GDM1 (cell line): ENCODE measurements at places on chromosomes 1 and 21.

DNA sequence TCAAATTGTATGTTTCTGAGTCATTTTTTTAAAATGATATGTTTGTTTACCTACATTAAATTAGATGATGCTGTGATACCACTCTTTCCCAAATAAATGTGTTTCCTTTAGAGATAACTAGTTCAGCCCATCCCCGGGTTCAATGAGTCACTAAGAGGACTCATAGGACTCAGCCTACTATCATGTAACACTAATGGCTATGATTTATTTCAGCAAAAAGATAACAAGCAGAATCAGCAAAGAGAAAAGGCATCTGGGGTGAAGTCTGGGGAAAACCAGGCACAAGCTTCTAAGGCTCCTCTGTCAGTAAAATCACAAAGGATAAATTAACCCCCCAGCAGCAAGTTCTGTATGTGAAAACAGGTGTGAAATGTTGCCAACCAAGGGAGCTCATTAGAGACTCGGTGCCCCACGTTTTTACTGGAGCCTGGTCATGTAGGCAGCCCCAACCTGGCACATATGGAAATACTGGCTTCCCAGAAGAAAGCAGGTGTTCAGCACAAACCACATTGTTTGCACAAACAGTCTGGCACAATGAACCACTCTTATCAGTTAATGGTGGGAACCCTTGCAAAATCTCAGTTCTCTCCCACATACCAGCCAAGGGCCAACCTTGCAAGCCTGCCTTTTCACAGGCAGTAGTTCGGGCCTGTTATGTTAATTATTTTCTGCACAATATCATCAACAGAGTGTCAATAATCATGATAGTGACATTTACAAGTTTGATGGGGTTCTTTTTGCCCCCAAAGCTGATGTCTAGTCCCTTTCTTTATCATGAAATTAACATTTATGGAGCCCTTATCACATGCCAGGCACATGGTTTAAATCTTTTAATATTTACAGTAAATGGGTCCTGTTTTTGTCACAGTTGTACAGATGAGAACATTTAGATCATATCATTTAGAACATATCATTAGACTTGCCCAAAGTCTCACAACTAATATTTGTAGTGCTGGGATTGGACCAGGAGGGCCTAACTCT is 23.1 kb upstream of the CNN3 start:
- no peak for DNase-seq

DNA sequence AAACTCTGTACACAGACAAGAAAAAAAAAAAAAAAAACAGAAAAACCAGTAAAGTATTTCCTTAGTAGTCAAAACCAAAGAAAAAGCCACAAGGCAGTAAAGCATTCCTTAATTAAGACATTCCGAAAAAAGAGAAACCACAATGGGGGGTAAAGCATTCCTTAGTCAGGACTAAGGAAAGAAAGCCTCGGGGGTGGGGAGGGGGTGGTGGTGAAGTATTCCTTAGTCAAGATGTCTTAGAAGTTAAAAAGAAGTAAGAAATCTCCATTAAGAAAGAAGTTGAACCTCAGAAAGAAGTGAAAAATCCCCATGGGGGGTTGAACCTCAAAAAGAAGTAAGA is 28.2 kb upstream of the FMO1 start:
- DNase-seq = no peak

DNA sequence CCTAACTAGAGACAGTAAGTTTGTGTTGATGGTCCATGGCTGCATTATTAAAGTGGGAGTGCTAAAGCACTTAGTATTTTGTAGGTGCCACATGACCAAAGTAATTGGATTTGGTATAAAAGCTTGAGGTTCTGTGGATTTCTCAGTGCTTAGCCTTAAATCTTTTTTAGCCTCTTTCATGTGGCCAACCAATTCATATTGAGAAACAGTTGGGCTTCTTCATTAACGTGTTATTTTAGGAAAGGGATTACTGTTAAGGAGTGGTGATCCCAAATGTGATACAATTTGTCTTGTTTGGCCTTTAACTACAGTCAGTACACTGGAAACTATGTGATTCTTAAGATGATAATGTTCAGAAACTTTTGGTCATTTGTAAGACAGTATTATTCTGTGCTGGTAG is 25.5 kb downstream of the MAN1A2 start:
- no peak for DNase-seq

GRCh38 chr1:239386453-239387303 is at the start of gene CHRM3:
CHRM3 (plus strand) TSS chr1:239386568; CDS start chr1:239907452, 520,884 bp downstream.
- DNase-seq = no peak

DNA sequence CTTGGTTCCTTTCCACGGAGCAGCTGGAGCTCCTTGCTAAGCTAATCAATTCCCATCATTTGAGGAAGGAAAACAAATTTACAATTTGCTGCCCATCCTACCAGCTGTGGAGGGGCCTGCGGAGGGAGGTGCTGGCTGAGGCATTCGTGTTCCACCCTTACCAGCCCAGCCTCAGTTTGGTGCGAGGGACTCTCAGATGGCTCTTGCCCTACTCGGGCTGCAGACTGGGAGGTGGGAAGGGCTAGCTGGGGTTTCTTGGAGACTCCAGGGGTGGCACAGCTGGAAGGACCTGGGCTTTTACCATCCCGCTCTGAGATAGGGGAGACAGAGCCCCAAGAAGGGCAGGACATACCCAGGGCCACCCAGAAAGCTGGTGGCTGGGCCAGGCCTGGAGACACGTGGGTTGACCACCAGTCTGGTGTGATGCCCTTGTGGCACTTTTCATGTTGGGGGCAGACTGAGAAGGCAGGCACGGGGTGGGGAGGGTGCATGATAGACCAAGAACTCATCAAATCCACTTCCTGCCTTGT is 17.7 kb downstream of the DISP3 start:
- no peak for DNase-seq

DNA sequence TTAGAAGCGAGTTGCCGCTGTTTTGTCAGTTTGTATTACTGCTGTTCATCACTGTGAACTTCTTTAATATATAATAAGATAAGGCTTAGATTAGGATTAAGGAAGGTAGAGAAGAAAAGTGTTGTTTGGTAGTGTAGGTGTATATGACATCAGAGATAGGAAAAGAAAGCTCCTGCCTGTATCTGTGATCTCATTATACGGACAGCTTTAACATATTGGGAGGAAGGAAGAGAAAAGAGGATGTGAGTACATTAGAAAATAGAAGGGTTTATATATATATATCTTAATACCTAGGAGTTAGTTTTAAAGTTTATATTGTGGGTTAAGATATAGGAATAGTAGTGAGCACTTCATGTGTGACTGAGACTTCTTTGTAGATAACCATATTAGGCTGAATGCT is 71.0 kb downstream of the RALGPS2 start:
- DNase-seq = no peak

DNA sequence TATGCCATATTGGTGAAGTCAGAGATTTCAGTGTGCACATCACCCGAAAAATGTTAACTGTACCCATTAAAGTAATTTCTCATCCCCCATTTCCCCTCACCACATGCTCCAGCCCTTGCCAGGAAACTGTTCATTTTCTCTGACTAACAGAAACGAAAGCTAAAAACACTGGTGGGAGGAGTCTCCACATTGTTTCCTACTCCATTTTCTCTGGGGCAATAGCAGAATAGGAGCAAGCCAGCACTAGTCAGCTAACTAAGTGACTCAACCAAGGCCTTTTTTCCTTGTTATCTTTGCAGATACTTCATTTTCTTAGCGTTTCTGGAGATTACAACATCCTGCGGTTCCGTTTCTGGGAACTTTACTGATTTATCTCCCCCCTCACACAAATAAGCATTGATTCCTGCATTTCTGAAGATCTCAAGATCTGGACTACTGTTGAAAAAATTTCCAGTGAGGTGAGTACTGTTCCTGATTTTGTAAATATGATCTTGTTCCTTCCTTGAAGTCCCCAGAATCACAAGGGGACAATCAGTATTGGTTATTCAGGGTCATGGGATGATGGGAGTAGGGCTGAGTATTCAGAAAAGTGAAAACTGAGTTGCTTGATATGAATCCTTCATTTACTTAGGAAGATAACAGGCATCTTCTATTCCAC is at the start of gene IFI16:
IFI16 (plus strand) TSS at position 204 of the 658 bp plus-strand sequence. CDS start 4,774 bp downstream, outside the sequence.
- peak; percentile 71 for DNase-seq

- no peak for DNase-seq
Measured at GRCh38 chr1:64172458-64172983, 30.9 kb upstream of the UBE2U start.

DNA sequence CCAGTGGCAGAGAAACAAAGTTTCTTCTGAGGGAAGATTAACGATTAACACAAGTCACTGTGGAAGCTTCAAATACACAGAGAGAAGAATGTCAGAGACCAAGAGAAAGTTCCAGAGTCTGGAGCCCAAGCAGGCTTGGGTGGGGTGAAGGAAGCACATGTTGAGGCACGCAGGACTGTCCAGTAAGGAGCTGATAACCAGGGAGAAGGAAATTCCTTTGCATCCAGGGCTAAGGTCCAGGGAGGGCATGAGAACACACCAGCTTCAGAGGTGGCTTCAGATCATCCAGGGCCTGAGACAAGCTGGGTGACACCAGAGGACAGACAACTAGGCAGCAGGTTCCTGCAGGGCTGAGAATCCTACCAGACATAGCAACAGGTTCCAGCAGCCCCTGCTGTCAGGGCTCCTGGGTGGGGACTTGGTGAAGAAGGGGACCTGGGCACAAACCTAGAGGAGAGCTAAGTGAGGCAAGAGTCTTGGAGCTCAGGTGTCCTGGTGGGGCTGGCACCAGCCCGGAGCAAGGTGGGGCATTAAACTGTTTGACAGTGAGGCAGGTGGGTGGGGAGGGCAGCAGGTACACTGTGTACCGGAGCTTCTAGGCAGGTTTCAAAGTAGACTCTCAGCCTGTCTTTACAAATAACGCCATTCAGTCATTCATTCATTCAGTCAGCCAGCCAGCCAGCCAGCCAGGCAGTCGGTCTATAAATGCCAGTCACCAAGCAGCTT is 2.6 kb upstream of the SPRR1A start:
- no peak for DNase-seq

GRCh38 chr1:235902677-235903542 is 36.2 kb upstream of the LYST start:
- no peak for DNase-seq

DNA sequence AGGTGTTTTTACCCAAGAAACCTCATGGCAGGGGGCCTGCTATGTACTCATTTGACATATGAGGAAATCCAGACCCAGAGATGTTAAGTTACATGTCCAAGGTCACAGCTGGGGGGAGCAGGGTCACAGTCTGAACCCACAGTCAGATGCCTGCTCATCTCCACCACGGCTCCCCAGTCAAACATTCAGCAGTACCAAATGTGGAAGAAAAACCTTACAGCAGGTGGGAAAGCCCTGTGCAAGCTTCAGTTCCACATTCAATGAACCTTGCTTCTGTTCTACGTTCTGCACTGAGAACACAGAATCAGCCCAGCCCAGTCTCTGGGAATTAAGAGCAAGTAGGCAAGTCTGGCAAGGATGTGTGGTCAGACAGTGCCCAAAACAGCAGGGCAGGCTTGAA is 35.2 kb downstream of the LRP8 start:
- no peak for DNase-seq

- DNase-seq = no peak
Measured at GRCh38 chr1:48127735-48128685, 94.5 kb upstream of the SLC5A9 start.

DNA sequence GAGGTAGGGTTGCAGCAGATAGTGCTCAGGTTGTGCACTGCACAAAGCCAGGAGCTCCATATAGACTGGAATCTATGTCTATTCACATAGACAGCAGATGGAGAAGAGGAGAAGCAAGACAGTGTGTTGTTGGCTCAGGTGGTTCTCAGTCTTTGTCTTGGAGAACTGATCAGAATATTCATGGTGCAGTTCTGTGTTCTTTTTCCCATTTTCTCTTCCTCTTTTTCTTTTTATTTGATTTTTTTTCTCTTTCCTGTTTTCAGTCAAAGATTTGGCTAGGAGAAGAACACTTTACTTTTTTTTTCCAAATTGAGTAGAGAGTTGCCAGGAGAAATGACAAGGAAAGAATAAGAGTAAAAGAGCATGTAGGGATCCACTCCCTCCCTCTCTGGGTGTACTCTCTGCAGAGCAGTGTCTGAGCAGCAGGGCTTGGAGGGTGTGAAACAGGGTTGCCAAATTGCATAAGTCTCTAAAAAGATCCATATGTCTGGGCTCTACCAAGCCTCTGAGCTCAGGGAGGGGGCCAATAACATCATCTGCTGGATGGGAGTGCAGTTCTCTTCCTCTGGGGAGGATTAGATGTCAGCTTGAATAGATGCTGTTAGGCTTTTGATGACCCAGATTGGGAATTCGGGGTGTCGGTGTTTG is 8.7 kb upstream of the CD34 start:
- no peak for DNase-seq

- no peak for DNase-seq
Measured at GRCh38 chr1:27668121-27668807, 3.7 kb downstream of the IFI6 start.

- DNase-seq = no peak
Measured at GRCh38 chr21:25964015-25964414, 206.6 kb downstream of the APP start.

DNA sequence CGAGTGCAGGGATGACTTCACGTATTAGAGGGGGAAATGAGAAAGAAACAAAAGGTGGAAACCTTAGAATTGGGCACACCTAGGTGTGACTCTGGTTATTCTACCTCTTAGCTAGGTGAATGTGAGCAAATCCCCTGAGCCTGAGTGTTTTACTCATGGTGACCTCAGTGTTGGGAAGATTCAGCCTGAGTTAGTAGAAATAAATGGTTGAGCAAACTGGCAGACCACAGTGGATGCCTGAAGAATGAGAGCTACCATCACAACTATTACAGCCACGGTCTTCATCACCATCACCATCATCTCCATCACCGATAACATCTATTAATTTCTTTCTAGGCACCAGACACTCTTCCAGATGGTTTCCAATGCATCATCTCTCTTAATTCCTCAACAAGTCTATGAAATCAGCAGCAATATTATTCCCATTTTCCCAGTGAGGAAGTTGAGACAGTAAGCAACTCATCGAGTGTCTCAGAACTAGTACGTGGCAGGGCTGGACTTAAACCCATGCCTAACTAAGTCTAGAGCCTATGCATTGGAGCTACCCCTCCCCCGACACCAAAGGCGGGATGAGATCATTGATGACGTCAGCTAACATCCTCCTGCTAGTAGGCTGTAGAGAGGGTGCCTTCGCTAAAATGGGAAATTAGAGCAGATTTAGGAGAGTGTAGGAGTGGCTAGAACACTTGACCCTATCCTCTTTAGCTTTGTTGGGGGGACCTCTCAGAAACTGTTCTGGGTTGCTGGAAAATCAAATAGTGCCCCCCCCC is 7.9 kb upstream of the KAZN start:
- no peak for DNase-seq

DNA sequence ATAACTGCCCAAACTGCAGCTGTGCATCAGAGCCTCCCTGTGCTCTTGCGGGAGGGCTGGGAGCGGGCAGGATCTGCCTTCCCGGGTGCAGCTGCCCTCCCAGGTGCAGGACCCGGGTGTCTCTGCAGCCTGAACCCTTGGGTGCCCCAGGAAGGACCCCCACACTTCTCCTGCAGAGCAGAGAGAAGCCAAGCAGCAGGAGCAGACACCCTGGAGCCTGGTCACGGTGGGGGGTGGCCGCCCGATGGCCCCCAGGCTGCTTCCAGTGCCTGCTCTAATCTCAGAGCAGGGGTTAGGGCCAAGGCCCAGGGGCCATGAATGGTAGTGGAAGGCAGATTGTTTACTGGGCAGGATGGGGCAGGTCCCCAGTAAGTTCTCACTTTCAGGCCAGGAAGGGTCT is 83.0 kb downstream of the RHOU start:
- no peak for DNase-seq

GRCh38 chr1:77620273-77620672 is 62.2 kb downstream of the ZZZ3 start:
- DNase-seq = no peak
